ENCODE measurements at places on chromosomes 16 and 17.

DNA sequence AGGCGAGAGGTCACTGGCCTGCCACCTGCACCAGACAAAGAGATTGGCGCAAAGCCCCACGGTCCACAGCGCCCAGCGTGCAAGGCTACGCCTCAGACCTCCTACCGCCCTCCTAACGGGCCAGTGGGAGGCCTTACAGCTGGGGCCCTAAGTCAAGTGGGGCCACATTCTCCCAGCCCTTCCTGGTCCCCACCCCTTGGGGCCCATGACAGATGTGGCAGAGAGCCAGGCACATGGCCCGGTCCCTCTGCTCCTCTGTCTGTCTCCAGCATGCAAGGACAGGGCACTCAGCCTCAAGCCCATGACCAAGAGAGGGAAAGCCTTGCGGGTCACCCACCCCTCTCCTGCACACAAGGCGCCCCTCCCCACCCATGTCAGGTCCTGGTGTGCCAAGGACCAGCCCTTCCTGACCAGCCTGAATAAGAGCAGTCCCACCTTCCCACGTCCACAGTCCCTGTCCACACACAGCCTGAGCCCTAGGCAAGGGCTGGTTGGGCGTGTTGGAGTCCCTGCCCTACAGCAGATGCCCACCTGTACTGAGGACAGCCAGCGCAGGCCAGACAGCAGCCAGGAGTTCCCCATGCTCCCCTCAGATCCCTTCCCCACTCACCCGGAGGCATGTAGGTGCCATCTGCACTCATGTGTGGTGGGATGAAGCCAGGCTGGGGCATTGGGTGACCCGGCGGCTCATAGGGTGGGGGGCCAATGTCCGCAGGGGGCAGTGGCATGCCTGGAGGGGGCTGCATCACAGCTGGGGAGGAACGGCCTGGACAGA lies 25.3 kb downstream of the CDIP1 start:
- DNase-seq: no peak

DNA sequence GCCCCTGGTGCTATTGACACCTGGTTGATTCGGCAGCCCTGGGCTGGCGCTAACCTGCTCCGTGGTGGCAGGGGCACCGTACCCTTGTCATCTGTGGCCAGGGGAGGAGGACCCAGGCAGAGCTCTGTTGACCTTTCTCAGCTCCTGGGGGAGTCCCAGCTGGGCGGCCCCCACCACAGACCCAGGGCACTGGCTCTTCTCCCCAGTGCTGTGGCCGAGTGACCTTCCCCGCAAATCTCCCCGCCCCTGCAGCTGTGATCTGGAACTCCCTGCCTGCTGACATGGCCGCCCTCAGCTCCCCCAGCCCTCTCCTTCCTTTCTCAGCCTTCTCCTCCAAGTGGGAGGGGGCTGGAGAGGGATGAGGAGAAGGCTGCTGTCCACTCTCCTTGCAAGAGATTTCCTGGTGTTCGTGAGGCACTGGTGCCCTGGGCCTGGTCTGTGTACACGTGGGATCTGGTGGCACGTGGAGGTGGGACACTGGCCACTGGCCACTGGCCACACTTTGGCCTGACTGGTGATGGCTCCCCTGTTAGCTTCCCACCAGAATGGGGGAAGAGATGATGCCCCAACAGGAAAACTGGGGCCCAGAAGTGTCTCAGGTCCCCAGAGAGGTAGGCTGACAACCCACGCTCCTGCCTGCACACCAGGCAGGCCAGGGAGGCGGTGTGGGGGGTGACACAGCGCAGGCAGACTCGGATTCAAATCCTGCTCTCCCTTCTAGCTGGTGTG lies 8.2 kb downstream of the FMNL1 start:
- peak; percentile 49 for DNase-seq

- no peak for DNase-seq
These were observed 1.5 kb downstream of the MGAT5B start for GRCh38 chr17:76869496-76870376.

GRCh38 chr16:4633910-4634635 lies 9.4 kb downstream of the MGRN1 start:
- DNase-seq: no peak

GRCh38 chr17:66445229-66445628 lies 142.8 kb downstream of the PRKCA start:
- DNase-seq: no peak

DNA sequence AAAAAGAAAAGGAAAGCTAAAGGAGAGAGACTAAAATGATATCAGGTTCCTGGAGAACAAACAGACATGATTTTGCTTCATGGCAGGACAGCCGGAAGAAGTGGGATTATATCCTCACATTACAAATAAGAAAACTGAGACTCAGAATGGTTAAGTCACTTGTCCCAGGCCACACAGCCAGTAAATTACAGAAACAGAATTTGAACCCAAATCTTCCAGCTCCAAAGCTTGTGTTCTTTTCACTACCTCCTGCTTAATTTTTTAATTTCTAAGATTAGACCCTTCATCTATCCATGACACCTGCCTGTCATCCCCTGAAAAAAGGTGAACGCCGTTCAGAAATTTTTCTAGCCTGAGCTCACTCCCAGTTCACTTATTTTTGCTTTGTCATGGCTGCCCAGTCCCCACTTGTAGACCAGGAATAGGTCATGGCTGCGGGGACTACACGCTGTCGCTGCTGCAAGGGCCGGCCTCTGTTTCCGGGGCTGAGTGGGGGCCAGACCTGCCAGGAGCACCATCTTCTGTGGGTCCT lies 36.1 kb downstream of the MAPT start:
- DNase-seq: no peak

DNA sequence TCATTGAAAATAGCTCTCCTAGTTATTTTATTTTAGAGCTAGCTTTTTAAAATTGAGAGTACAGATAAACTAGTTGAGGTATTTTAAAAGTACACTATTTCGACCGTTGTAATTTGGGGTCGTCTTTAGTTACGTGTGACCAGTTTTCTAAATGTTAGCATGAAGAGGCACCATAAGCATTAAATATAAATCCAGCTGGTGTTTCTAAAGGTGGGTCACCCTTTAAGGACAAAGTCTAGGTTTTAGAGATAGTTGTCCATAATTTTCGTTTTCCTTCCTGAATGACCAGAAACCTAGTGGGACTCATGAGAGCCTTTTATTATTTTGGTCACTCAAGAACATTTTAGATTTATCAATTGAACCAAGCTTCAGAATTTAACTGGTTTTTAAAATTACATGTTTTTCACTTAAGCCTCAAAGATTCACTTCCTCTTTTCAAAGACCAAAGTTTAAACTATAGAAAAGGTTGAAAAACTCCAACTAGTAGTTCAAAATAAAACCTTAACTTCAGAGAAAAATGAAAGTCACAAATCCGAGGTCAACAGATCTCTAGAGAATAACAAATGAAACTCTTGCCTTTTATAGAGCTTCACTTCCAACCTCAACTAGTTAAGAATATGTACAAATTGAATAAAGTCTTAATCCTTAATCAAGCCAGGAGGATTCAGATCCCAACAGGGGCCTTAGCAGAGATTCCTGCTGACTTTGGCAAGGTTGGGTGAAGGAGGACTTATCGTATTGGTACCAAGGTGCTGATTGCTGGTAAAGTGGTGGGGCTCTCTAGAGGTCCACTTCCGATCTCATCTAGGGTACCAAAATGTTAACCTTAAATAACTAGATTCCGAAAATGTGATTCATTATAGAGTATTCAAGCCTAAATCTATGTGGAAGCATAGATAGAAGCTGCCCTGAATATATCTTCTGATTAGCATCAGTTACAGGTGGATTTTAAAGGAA lies 32.5 kb downstream of the PHKB start:
- no peak for DNase-seq

DNA sequence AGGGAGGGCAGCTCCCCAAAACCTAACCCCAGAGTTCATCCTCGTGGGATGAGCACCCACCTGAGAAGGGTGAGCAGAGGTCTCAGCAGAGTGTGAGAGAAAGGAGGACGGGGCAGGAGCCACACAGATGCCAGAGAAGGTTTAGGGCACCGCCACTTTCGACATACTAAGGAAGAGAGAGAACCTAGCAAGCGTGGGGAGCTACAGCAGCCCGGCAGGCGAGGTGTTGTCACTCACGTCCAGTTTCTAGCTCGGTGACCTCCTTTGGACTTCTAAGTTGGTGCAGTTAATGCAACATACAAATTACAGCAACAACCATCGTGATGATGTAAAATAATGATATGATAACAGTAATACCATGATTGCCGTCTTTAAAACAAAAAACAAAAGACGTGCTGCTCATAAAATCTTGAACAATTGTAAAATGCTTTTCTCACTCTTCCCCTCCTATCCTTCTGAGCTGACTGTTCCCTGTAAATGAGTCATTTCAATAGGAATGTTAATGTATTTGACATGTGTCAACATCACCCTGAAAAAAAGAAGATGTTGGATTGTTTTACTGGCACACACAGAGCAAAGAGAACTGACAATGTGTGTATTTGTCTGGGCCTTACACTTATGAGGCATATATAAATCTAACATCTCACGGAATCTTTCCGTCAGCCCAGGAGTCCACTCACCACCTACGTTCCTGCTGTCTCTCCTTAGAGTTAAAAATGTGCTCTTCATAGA lies 158.2 kb upstream of the MAF start:
- no peak for DNase-seq

DNA sequence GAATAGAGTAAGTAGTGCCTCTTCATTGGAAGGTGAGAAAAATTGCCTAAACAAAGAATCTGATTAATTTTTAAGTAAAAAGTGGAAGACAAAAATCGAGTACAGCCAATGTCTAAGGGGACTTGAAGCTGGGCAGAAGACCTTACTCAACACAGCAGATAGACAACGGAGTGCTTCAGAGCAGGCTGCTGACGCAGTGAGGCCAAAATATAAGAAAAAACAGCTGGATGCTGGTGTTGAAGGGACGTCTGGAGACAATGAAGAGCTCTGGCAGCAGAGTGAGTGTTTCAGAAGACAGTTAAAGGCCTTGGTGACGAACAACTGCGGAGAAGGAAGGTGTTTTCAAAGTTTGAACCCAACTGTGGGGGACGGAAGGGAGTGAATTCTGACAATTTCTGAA lies 169.8 kb downstream of the MRTFB start:
- no peak for DNase-seq

DNA sequence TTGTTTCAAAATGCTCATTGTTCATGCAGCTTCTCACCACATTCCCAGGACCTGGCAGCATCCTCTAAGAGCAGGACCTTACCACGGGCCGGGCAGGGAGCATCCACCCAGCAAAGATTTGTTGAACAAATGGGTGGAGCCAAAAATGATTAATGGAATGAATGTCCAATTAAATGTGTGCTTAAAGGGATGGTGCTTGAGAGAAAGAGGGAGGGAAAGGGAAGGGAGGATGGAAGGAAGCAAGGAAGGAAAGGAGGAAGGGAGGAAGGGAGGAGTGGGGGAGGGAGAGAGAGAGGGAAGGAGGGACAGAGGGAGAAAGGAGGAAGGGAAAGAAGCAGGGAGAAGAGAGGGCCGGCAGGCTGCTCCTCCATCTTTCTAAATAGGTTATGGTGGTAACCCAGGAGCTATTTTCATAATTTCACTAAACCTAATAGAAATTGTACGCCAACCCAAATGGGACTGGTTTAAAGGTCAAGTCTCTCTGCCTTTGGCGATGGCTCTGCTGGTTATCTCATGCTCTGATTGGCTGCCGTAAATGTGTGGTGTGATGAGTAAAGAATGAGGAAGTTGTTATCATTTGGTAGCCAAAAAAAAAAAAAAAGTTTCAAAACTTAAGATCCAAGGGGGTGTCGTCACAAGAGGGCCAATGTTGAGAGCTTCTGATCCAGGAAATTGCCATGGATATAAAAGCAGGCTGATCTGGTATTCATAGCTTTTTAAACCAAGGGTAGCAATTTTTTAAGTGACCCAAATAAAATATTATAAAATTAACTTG lies 126.7 kb upstream of the FOXF1 start:
- no peak for DNase-seq

DNA sequence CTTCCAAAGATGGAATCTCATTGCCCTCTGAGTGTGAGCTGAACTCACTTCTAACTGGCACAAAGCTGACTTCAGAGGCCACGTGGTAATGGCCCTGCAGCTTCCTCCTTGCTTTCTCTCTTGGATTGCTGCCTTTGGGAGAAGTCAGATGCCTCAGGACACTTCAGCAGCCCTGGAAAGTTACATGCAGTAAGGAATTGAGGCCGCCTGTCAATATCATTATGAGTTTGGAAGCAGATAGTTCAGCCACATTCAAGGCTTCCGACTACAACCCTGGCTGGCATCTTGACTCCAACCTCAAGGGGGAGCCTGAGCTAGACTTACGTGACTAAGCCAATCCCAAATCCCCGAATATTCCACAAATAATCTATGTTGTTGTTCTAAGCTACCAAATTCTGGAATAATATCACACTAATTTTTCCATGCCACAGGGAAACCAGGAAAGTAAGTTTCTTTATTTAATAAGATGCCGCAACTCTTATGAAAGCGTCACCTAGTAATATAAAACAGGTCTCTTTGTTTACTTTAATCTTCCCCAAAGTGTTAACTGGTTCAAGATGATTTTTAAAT lies 13.6 kb downstream of the CEP20 start:
- no peak for DNase-seq

- no peak for DNase-seq
These were observed 88.9 kb upstream of the ATF7IP2 start for GRCh38 chr16:10296956-10297340.

DNA sequence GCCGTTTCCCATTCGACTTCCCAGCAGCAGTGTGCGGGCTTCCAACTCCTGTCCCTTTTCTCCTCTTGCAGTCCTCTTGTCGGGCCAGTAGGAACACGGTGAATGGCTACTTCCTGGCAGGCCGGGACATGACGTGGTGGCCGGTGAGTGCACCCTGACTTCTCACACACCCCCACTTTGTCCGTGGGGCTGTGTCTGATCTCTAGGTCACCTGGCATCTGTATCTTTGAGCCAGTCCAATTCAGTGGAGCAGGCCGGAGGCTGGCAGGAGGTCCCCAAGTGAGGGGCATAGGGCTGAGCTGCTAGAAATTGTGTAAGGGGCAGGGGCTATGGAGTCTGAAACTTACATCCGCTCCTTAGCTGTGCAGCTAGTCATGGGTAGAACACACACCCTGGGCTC lies 6.6 kb downstream of the SLC5A10 start:
- DNase-seq: no peak

- no peak for DNase-seq
These were observed 887.3 kb downstream of the CDH8 start for GRCh38 chr16:61148930-61149329.

GRCh38 chr17:9968881-9969280 lies 63.8 kb upstream of the RCVRN start:
- no peak for DNase-seq

DNA sequence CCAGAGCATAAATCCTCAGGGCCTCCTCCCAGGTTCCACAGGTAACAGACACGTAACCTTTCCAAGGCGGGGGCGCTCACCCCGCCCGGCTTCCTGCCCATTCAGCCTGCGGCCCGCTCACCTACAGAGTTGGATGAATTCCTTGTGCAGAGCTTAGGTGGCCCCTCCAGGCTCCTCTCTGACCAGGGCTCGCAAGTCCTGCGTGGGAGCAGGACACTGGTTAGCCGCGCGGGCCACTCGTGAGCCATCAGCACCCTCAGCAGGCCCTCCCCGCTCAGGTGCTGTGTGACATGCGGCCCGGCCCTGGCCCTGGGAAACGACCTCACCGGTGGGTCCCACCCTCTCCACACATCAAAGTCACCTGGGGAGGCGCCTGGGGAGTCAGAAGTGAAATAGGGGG lies 528 bp downstream of the TERB1 start:
- DNase-seq: no peak
